ENCODE measurements at places on chromosomes 5 and 9. TPM values are rescaled to one million over a fixed set of nuclear protein-coding genes. Genes with fewer than 3 reads are reported as not detected.

DNA sequence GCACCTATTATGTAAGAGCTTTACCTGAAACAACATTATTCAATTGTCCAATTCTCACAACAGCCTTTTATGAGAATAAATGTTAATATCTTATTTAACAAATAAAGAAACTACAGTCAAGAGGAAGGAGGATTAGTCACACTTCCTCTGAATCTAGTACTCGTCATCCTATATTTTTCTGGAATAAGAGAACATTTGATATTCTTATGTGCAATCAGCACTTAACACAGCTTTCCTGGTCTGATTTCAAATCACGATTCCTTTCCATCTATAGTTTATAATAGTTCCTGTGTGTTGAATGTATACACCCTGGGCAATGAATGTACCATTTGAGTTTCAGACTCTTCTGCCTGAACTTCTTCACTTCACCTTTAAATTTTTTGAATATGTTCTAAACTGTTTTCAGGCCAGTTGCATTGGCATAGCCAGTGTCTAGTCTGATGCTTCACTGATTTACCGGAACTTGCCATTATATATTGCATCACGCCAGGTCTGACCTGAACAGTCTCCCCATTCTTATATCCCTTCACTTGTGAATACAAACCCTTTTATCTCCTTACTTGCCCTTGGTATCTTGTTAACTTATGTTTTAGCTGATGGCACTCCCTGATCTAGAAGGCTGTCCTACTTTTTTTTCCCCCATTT is 698.3 kb downstream of the MAT2B start:
- DNase-seq = no peak

The GABRA1 gene
- not detected for total RNA-seq

The PIP5K1B gene
- total RNA-seq = 0.21 TPM

DNA sequence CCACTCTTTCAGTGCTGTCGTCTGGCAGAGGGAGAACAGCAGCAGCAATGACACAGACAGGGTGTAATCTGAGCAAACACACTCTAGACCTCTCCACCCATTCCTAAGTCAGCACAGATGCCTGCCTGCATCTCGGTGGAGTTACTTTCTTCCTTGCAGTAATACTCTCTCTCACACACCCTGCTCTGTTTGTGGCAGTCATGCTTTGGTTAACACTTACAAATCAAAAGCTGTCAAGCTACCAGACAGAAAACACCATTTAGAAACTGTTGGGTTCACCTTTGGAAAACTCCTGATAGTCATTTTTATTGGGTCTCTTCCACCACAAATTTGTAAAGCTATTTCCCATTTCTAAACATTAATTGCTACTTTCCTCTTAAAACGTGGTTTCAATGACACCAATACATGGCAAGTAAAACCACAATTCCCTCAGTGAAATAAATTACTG is 27.3 kb downstream of the LHFPL2 start:
- DNase-seq = peak; percentile 51

GRCh38 chr5:96280946-96281393 is 152.1 kb downstream of the PCSK1 start:
- no peak for DNase-seq

All from myocyte (in vitro differentiated cells).